ENCODE measurements at places on chromosomes 12 and 14.

DNA sequence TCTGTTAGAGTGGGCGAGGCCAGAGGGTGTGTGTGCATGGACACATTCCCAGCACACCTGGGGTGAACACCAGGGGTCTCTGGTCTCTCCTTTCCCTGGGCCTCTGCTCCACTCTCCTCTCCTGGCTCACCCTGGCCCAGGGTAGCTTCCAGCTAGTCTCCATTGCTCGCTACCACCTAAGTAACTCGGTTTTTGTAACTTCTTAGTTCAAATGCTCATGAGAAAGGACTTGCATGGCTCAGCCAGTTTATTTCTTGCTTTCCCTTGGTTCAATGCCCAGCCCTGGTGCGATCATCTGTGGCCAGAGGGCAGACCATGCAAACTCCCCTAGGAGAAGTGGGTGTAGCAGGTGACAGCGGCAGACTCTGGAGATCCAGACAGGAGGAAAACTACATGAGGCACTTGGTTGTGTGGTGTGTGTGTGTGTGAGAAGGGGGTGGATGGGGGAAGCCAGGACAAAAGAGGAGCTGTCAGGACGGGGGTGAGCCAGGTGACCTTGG is 8.9 kb upstream of the ACVR1B start:
- no peak for DNase-seq

- no peak for DNase-seq
Measured at GRCh38 chr14:53517270-53517960, 364.3 kb upstream of the DDHD1 start.

GRCh38 chr14:58765418-58765831 is 127.7 kb downstream of the DACT1 start:
- DNase-seq, result no peak

- DNase-seq, result no peak
Measured at GRCh38 chr12:47818467-47819137, 1.1 kb downstream of the HDAC7 start.

DNA sequence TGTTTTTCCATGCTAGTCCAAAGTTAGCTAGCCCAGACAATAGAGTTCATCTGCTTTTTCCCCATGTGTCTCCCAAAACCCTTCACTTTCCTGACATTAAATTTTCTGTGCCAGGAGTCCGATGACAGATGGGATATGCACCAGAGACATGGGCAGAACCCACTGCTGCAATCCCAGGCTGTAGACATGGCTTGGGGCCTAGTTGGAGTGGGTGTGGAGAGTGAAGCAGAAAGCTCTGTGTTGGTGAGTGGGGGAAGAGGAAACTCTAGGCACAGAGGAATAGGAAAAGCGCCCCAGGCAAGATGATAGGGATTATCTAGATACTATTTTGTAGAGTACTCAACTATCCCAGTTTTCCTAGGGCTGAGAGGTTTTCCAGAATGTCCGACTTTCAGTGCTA is 4.8 kb upstream of the KRT74 start:
- DNase-seq, result no peak

Data from NCI-H1436 treated with DMSO at 0.1 percent for 48 hours (cell line).